ENCODE measurements at places on chromosomes 5 and 9.

DNA sequence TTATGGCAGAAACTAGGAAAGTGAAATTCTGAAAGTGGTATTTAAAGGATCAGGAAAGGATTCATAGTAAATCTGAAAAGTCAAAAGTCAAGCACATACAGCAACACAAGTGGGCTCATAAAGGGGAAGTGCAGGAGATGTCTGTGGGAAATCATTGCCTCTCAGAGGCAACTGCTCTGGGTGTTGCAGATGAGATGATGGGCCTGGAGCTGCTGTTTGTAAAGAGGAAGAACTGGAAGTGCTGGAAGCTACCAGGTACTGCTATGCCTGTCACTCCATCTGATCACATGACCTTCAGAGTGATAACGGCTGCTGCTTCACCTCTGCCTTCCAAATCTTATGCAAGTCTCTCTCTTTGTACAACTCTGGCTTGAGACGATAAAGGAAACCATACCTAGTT is 55.9 kb downstream of the ADRB2 start:
- no peak for DNase-seq

- DNase-seq, result no peak
These were observed 60.6 kb downstream of the PGM5 start for GRCh38 chr9:68416936-68417564.

- DNase-seq, result no peak
These were observed 26.0 kb downstream of the JMY start for GRCh38 chr5:79261897-79262296.

DNA sequence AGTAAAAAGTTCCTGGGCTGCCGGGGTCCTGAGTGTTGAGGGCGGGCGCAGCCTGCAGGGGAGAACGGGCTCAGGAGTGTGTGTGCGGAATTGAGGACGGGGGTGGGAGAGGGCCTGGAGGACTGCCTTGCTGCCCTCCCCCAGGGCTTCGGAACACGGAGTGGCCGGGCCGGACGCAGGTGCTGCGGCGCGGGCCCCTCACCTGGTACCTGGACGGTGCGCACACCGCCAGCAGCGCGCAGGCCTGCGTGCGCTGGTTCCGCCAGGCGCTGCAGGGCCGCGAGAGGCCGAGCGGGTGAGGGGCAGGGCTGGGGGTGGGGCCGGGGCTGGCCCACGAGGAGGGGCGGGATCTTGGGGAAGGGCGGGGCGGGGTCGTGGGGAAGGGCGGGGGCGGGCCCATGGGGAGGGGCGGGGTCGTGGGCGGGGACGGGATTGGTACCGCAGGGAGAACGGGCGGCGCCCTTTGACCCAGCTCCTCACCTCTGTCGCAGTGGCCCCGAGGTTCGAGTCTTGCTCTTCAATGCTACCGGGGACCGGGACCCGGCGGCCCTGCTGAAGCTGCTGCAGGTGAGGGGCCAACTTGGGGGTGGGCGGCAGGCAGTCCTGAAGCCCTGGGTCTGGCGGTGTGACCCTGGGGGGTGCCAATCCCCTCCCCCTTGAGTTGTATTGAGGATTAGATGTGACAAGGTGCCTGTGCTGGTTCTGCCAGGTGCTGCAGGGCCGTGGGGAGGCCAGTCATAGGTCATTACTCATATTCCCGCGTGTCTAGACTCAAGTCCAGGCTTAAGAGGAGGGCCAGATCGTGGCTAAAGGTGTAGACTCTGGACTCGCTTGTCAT is 7.1 kb downstream of the FPGS start:
- DNase-seq, result no peak

DNA sequence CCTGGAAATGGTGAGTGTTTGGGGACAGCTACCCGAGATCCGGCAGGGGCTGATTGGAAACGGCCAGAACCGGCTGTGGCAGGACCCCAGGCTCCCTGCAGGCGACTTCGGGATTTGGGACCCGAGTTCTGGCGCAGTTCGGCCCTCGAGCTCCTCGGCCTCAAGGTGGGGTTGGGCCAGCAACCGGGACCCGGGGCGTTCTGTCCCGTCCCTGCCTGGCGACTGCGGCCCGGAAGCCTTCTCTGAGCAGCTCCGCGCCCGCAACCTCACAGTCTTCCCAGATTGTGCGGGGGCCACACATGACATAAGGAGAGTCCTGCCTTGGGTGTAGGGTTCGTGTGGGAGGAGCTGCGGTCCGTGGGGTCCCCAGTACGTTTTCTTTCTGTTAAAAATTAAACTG is 23.2 kb upstream of the NEURL1B start:
- peak; percentile 52 for DNase-seq

DNA sequence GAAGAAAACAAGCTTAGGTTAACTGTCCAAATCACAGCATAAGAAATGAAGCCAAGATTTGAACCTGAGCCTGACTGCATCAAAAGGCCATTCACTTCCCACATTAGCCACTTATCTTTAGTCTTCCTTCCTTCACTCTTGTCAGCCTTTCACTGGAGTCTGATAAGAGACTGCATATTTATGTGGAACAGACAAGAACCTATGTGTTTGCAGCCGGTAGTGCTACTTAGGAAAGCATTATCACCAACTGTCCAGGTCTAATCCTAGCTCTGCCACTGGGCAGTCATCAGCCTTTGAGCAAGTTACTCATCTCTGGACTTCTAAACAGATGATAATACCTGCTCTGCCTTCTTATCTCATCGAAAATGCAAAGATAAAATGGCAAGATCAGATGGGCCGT is 12.1 kb upstream of the ATP6V0E1 start:
- DNase-seq, result no peak

GRCh38 chr9:110095776-110096175 is 112.2 kb downstream of the C9orf152 start:
- no peak for DNase-seq

DNA sequence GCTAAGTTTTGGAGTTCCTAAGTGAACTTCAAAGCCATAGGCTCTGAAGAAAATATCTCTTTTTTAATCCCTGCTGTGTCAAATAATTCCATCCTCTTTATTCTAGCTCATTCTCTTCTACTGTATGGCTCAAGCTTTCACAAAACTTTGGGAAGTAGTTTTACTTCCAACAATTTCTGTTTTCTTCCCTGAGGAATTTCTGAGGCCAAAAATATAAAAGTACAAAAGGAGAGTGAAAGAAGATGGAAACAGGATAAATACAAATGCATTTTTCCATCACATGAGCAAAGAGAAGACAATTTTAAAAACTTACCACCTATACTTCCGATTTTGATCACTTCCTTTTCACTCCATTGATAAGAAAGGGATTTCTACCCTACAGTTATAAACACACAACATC is 585.7 kb upstream of the DAB2 start:
- DNase-seq, result no peak

DNA sequence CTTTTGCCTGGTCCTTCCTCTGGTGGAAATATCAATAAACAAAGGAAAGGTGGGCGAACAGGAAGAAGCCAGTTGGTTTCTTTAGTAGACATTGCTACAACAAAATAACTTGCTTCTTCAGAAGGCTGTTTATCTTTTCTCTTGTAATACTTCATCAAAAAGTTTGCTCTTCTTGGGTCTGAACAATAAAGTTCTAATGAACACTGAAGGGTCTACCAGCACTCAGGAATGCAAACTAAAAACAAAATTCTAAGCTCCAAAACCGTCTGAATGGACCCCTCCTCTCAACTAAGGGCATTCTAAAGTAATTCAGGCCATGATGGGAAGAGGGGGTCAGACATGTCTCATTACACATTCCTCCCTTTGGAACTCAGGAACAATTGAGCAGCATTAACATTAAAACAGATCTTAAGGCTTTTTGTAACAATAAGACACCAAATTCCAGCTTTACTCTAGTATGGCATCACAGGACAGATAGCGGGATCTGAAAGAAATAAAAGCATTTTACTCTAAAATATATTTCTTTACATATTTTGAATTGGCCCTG is 2.3 kb downstream of the TBCA start:
- DNase-seq, result no peak

DNA sequence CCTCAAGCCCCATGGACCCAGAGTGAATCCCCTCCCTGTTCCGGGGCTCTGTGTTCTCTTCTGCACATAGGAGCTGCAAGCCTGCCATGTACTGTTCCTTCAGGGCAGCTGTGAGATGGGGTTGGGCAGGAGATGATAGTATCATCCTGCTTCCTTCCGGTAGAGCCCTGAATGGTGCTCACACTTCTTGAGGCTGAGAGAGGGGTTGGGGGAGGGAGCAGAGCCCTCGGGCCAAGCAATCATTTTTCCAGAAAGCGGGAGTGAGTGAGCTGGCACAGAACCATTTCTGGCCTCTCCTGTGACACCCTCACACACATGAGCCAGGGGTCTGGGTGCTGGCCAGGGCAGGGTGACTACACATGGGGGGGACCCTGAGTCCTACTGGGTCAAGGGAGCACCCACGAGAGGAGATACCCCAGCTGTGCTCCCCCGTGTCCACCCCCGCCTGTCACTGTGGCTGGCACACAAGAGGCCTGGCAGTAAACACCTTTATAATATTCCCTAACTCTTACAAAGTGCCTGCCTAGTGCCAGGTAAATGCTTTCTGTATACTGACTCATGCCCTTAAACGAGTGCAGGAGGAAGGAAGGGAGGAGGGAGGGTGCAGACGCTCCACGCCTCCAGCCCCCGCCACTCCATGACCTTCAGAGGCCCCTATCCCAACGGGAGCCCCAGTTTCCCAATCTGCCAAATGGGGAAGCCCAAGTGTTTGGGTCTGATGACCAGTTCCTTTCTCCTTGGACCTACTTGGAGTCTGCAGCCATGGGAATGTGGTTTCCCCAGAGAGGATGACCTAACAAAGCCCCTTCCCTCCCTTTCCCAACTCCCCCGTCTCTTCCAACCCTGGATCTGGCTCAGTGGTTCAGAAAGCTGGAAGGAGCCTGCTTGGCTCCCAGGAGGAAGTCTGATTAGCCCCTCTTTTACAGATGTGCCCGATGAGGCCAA is 15.5 kb downstream of the AKNA start:
- no peak for DNase-seq

DNA sequence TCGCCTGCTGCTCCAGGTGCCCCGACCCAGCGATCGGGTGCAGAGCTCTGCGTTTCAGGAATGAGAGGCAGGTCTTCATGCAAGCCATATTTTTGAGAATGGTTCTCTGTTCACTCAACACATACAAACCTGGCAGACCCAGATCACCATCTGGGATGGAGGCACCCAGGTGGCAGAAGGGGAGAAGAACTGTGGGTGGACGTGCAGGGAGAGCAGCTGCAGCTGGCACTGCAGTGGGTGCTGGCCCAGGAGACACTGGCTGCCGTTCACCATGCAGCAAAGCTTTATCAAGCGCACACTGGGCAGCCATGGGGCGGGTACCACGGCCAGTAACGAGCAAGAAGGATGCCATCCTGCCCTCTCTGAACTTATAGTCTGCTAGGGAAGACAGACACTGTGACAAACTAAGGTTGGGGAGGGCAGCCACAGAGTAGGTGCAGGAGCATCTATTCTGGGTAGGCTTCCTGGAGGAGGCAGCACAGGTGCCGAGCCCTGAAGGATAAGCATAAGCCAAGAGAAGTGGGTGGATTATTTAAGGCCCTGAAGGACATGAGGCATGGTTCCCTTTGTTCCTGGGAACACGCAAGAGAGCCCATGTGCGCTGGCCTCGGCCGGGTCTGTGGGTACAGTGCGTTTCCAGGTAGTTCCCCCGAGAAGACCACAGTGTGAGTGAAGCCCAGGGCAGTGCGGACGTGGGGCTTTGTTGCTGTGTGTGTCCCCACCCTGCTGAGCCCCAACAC is 46.2 kb upstream of the FCN2 start:
- no peak for DNase-seq

DNA sequence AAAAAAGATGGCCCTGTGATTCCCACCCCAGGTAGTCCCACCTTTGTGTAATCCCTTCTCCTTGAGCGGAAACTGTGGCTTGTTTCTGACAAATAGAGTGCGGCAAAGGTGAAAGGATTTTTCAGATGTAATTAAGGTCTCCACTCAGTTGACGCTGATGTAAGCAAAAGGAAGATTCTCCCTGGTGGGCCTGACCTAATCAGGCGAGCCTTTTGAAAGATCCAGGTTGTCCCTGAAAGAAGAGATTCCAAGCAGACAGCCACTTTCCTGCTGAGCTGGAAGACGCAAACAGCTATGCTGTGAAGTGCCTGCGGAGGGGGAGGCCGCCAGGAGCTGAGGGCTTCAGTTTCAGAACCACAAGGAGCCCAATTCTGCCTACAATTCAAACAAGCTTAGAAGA is 24.1 kb downstream of the PTGES start:
- no peak for DNase-seq

DNA sequence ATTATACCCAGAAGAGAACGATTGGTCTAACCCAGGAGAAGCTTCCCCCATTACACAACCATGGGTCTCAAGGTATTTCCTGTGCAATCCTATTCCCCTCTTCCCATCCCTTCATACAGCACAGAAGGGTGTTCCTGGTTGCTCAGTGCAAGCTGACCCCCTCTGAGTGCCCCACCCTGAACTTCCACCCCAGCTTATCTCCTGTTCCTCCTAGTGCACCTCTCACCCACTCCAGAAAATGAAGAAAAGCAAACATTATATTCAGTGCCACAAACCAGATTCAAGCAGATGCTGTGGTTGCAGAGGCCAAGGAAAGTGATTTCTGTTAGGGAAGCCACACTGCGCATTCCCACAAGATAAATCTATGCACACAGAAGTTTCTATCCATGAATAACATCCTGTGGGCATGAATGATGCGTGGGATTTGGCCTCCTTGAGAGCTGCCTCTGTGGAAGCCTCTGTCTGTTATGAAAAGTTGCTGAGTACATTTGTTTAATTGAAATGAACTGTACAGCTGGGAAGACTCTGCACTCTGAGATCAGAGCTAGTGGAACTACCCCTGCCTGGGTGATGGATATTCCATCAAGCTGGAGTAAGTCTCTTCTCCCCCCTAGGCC is 2.2 kb upstream of the OR2S2 start:
- no peak for DNase-seq

DNA sequence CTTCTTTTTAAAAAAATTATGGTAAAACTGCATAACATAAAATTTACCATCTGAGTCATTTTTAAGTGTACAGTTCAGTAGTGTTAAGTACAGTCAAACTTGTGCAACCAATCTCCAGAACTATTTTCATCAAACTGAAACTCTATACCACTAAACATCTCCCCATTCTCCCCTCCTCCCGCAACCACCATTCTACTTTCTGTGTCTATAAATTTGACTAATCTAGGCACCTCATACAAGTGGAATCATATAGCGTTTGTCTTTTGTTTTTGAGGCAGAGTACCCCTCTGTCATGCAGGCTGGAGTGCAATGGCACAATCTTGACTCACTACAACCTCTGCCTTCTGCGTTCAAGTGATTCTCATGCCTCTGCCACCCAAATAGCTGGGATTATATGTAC is 24.0 kb upstream of the EBF1 start:
- no peak for DNase-seq

DNA sequence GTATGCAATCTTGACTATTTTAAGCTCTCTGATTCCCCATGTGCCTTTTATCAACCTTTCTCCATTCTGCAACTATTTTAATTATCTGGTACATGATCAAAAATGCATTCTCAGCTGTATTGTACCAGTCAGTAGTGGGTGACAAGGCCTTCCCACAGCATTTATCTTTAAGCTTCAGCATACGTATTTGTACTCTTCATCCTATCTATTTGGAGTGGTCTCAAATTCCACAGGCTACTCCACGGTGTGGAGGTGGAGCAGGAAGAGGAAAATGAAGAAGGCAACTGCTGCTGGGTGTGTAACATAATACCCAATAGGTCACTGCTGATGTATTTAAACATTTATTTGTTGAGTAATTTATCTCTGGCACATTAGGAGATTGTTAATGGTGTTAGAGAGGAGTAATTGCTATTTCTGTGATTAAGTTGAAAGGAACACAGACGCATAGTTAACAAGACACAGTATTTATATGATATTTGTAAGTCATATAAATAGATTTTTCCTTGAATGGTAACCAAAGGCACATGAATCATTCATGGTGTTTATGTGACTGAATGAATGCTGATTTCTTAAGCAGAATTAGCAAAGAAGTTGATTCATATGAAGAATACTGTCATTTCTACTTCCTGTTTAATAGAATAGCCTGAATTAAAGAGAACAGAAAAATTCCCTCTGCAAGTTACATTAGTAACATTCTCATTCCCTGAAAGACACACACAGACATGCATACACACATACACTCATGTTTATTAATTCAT is 153.8 kb upstream of the NR3C1 start:
- DNase-seq, result no peak

Measured in aorta (tissue), 5 donors.